Hypothalamus (tissue), 51 donors: ENCODE measurements at places on chromosomes 11 and 22.

DNA sequence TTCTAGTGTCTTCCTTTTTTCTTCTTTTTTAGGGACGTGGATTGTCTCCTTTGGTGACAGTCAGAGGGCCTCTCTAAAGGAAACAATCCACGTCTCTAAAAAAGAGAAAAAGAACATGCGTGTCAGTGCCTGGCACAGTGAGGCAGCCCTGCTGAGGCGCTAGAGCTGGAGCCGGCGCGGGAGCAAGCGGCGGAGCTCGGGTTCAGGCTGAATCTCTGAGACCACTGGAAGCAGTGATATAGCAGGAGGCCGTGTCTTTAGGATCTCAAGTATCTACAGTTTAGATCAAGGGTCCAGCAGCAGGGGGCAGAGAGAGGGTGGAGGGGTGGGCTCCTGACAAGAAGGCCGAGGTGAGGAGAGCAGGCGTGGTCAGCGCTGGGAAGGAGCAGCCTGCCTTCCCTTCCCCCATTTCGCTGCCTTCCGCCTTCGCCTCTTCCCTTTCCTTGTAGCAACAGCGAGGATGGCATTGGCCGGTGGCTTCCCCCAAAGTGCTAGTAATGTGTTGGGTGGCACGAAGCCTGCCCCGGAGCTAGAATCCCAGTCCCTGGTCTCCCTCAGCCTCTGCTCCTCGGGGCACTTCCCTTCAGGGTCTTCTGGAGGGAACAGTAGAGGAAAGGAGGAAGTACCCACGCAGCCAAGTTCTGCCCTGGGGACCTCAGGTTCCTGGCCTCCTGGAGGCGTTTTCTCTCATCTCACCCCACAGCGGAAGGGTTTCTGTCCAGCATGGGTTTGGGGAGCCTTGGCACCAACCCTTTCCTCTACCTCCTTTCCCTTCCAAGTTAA, 28.2 kb upstream of the RAB1B start:
- DNase-seq = no peak

DNA sequence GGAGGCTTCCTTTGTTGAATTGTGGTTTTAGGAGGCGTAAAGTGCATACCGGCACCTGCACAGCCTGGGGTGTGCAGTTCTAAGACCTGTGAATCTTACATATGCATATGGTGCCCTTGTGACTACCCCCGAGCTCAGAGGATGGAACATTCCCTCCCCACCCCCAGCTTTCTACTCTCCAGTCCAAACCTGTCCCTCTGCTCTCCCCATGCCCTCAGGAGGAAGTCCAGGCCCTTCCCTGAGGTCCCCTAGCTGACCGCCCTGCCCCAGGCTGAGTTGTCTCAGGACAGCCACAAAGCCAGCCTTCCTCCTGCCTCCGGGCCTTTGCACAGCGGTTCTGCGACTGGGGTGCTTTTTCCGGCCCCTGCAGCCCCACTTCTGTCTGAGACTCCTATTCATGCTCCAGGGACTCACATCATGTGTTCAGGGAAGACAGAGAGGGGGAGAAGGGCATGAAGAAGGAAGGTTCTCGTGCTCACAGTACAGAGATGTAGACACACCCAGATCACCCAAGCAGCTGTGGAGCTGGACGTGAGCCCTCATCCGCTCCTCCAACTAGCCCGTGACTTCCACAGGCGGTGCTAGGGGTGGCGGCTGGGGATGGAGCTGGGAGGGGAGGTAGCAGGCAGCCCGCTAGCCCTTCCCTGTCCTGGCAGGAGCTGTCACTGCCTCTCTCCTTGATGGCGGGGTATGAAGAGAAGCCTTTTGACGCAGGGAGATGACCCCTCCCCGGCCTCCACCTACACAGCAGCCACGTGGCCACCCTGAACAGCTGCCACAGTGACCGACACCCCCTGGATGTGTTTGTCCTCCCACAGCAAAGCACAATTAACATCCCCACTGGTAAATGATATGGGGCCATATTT, 50.8 kb downstream of the FLRT1 start:
- DNase-seq = no peak

DNA sequence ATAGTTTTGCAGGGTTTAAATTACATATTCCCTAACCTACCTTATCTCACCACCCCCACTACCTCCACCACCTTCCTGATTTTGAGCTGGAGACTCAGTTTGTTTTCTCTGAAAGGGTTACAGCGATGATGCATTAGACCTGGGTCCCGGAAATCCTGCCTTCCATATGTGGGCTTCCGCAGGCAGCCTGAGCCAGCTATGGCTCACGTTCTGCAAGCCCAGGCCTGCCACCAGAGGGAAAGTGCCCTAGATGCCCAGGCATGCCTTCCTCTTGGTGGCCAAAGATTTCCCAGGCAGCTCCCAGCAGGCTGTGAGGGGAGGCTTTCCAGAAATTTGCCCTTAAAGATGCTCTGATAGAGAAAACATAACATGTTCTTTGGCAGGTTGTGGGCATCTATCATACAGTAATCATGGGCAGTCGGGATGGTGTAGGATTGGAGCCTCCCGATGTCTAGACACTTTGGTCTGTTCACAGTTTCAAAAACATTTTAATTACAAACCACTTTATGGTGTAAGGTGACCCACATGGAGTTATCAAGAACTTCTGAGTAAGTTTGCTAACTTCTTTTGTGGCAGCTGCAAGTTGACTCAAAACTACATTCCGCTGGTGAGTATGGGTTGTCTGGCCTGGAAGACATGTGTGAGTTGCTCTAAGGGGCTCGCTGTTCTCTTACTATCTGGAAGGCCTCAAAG, 79.3 kb downstream of the MICAL2 start:
- no peak for DNase-seq

DNA sequence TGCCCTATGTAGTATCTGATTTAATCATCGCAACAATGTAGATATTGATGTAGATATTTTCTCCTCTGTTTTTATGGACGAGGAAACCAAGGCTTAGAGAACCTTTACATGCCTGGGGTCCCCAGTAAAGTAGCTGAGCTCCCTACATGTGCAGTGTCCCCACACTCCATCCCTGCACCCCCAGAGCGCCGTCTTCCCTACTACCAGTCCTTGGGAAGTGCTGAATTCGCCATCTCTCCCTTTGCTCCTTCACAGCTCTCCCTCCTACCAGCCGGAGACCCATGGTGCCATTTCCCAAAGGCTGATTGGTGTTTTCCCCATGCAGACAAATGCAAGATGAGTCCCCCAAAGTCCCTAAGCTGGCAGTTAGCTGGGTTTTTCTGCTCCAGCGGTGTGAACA, 86.0 kb downstream of the CEP164 start:
- DNase-seq = no peak

DNA sequence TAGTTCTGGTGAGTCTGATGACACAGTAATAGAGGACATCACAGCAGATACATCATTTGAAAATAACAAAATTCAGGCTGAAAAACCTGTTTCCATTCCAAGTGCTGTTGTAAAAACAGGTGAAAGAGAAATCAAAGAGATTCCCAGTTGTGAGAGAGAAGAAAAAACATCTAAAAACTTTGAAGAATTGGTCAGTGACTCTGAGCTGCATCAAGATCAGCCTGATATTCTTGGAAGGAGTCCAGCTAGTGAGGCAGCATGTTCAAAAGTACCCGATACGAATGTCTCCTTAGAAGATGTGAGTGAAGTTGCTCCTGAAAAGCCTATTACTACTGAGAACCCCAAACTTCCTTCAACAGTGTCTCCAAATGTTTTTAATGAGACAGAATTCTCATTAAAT, 38.7 kb downstream of the RTN3 start:
- DNase-seq = no peak

- no peak for DNase-seq
Measured at GRCh38 chr11:43434893-43435292, 76.2 kb downstream of the TTC17 start.

DNA sequence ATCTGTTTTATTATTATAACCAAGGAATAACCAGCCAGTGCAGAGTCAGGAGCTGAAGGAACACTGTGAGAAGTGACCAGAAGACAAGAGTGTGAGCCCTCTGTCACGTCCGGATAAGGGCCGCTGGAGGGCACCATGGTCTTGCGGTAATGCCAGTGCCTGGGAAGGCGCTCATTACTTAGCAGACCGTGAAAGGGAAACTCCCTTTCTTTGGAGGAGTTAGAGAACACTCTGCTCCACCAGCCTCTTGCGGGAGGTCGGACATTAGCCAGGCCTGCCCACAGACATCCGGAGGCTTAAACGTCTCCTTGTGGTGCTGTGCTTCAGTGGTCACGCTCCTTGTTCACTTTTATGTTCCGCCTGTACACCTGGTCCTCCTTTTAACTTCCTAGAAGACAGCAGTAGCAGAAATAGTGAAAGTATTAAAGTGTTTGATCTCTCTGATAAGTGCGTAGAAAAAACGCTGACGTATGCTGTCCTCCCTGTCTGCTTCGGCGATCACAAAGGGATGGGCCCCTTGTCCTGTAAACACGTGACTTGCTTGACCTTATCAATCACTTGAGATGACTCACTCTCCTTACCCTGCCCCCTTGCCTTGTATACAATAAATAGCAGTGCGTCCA, 120.6 kb upstream of the LMO1 start:
- no peak for DNase-seq
